Kasumi-1 (cell line): ENCODE measurements at places on chromosomes 13 and 19.

- no peak for DNase-seq
These were observed 6.2 kb downstream of the ARRDC2 start for GRCh38 chr19:18014197-18014596.

DNA sequence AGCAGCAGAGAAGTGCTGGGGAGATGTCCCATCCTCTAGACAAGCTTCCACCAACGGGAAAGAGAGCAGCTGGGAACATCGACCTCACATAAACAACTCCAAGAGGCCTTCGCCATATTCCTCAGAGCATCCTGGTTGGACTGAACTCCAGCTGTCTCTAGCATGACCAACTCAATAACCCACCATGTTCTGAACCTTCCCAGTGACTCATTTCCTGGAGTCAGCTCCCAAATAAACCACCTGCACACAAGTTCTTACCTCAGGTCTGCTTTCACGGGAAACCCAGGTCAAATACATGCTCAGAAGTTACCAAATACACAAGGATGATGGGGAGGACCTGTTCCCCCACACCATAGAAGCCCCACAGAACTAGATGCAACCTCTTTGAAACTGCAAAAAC is 878.5 kb downstream of the UQCRFS1 start:
- no peak for DNase-seq

DNA sequence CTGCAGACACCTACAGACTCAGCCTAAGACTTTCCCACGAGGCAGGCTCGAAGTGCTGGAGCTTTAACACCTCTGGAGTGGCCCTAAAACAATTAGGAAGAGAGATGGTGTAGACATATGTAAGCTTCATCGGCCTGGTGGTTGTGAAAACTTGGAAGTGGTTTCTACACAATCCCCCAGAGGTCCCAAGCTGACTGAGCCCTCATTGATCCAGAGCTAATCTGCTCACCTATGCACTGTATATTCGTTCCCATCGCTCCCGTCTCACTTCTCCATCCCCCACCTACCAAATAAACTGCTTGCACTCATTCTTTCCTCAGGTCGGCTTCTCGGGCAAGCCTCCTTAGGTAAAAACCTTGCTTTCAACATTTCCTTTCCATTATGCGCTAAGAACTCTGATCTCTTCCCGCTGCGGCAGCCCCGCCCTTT is 767 bp upstream of the ZNF793 start:
- DNase-seq = no peak

- no peak for DNase-seq
These were observed 905.0 kb downstream of the UQCRFS1 start for GRCh38 chr19:28307963-28308362.

GRCh38 chr19:15154002-15154612 is 46.7 kb downstream of the NOTCH3 start:
- DNase-seq = peak; percentile 38

GRCh38 chr19:48818234-48818820 is 7.5 kb upstream of the BCAT2 start:
- no peak for DNase-seq
